ENCODE measurements at places on chromosomes 16 and 17.

GRCh38 chr16:20707461-20707860 is 10.0 kb upstream of the ACSM1 start:
- H3K4me1 ChIP-seq = no peaks in the 10 kb centered on the region
- H3K27me3 ChIP-seq = no peaks in the 10 kb centered on the region
- no peak overlapping the region for H3K27ac ChIP-seq
- H3K4me3 ChIP-seq = no peak overlapping the region
- DNase-seq = no peak

DNA sequence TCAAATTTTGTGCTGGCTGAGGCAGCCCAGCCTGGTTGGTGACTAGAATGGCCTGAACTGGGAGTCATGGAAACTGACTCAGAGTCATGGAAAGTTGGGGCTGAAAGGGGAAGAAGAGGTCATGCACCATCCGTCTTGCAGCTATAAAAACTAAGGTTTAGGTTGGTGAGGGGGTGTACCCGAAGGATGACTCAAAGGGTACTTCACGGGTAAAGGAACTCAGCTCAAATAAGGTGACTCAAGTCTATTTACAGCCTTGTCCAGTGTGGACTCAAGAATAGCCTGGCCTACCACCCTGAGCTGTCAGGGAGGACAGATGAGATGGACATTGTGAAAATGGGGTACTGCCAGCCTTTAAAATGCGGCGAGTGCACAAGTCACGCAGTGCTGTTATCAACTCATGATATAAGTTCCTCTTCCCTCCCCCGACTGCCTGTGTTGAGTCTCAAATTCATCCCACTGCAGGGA is 18.6 kb downstream of the CD300LB start:
- H3K27me3 ChIP-seq = no peaks in the 10 kb centered on the region
- no peak overlapping the region for H3K27ac ChIP-seq
- no peaks in the 10 kb centered on the region for H3K36me3 ChIP-seq
- DNase-seq = no peak
- H3K4me1 ChIP-seq = no peaks in the 10 kb centered on the region

DNA sequence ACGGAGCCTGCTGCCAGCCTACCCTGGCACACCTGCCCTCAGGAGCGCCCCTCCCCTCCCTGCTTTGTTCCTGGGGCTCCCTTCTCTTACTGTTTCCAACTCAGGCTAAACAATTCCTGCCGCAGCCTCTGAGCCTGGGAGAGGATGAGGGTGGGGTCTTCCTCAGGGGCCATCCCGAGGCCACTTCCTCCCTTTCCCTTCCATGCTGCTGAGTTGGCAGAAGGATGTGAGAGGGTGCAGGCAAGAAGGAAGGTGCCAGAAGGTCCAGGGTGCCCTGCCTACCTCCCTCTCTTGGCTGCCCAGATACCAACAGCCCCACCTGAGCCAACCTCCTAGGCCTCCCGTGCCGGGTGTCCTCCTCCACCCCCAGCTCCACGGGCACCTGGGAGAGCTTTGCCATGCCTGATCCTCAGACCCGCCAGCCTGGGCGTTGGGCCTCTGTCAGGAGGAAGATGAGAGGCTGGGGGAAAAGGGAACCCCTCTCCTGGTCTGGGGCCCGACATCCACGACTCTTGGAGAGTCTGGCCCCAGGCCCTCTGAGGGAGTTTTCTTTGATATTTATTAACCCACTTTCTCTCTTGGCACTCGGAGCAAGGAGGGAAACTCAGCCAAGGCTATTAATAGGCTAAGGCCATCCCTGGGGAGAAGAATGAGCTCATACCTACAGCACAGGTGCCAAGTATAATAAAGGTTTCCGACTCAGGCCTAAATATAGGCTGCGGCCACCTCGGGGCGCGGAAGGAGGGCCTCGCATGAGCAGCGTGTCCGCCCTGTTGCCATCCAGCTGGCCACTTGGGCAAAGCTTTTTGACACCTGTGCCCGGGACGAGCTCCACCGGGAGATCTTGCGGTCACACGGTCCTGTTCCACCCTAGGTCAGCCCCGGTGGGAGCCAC is 232.0 kb downstream of the ENGASE start:
- no peaks in the 10 kb centered on the region for H3K36me3 ChIP-seq
- DNase-seq = no peak
- no peak overlapping the region for H3K27ac ChIP-seq

- H3K27ac ChIP-seq = no peak overlapping the region
- H3K36me3 ChIP-seq = no peaks in the 10 kb centered on the region
- H3K4me3 ChIP-seq = no peak overlapping the region
- peaks cover 8% of the 10 kb centered on the region for H3K4me1 ChIP-seq
- DNase-seq = no peak
These were observed 692 bp downstream of the PRR15L start for GRCh38 chr17:47956791-47957590.

DNA sequence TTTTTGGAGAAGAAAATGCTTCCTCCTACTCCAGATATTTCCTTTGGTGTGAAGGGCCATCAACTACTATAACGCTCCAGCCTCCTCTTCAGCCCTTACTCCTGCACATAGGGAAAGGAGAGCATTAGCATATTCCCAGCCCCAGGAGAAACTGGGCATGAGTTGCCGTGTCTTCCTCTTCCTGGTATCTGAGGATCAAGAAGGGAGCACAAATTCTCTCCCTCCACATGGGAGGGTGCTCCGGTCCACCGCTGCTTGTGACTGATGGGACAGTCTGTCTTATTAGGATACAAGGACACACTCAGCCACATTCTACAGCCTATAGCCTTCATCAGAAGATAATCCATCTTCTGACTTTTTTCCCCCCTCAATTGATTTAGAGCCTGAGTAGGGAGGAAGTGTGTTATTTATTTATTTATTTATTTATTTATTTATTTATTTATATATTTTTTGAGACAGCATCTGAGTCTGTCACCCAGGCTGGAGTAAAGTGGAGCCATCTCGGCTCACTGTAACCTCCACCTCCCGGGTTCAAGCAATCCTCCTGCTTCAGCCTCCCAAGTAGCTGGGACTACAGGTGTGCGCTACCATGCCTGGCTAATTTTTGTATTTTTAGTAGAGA is 16.6 kb upstream of the CYB5B start:
- no peaks in the 10 kb centered on the region for H3K27me3 ChIP-seq
- H3K4me1 ChIP-seq = peaks cover 5% of the 10 kb centered on the region
- no peak for DNase-seq
- no peak overlapping the region for H3K4me3 ChIP-seq

DNA sequence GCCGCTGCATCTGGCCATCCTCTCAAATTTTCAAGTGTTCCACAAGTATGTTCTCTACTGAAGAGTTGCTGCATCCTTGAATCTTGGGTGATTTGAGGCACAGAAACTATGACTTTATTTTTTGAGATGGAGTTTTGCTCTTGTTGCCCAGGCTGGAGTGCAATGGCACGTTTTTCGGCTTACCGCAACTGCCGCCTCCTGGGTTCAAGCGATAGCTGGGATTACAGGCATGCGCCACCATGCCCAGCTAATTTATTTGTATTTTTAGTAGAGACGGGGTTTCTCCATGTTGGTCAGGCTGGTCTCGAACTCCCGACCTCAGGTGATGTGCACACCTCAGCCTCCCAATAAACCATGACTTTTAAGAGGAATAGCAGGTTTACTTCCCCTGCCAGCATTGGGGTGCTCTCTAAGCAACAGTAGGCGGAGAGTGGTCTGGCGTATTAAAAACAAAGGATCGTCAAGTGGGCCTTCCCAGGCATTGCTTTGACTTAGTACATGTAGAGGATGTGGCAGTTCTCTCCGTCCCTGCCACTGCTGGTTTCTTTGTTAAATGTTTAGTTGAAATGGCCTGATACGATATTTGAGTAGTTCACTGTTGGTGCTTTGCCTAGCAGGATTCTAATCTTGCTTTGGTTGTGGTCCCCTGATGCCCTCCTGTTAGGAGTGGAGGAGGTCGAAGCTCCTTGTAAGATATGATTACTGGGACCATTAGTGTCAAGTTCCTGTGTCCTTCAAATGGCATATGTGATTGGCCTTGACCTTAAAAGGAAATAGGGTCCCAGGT is 9.5 kb downstream of the PYCARD start:
- no peaks in the 10 kb centered on the region for H3K4me1 ChIP-seq
- H3K27me3 ChIP-seq = no peaks in the 10 kb centered on the region
- no peak for DNase-seq
- H3K36me3 ChIP-seq = peaks cover 63% of the 10 kb centered on the region
- H3K4me3 ChIP-seq = no peak overlapping the region

GRCh38 chr17:18158022-18158600 is 25.5 kb upstream of the ALKBH5 start:
- peak overlapping the region; percentile 74 for H3K4me3 ChIP-seq
- H3K36me3 ChIP-seq = no peaks in the 10 kb centered on the region
- H3K27ac ChIP-seq = no peak overlapping the region
- peaks cover 17% of the 10 kb centered on the region for H3K4me1 ChIP-seq
- no peaks in the 10 kb centered on the region for H3K27me3 ChIP-seq

DNA sequence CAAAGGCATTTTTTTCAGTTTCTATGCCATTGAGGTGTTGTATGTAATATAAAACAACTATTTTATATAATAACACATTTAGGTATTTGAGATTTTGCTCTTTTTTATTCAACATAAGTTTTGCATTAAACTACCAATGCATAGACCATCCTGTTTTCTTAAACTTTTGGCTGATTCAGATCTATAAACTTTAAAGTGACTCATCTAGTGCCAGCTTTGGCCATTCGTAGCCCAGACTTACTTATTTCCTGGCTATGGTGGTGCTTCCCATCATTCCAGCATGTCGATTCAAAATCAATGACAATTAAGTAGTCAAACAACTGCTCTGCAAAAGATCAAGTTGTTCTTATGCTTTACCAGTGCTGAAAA is 3.1 kb downstream of the ERI2 start:
- DNase-seq = no peak
- H3K27me3 ChIP-seq = no peaks in the 10 kb centered on the region
- no peak overlapping the region for H3K4me3 ChIP-seq
- H3K4me1 ChIP-seq = no peaks in the 10 kb centered on the region

DNA sequence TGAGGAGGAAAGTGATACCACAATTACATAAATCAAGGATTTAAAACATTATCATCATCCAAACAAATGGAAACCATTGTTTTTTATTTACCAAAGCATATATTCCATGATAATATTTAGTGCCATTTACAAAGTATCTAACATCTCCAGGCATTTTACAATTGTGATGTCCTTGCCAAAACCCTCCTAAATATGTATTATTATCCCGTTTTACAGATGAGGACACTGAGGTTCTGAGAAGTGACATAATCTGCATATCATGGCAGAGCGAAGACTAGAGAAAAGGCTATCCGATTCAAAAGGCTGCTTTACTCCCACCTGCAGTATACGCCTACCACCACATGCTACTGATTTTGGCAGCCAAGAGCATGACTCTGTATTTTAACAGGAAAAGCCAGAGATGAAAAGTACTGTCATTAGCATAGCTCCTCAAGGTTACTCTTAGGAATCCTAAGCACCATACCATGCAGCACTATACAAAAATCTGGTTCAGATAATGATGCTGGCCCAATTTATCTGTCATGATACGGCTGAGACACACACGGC is 301.4 kb downstream of the CA10 start:
- H3K27ac ChIP-seq = no peak overlapping the region
- H3K4me3 ChIP-seq = no peak overlapping the region
- H3K4me1 ChIP-seq = no peaks in the 10 kb centered on the region
- H3K27me3 ChIP-seq = no peaks in the 10 kb centered on the region

DNA sequence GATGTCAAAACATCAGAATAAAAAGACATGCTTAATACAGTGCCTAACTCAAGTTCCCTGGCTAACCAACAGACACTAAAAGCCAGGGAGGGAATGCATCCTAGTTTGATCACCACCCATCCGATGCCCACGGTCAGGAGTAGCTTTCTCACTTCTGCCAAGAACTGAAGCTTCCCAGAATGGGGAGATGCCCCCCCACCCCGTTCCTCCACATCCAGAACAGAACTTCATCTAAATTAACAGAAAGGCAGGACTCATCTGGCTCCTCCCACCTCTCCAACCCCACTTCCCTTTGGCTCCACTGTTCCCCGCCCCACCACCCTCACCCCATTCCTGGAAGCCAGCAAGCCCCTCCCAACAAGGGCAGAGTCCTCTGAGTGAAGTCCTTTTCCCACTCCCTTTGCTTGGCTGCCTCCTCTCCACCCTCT is 33.7 kb downstream of the GDE1 start:
- no peaks in the 10 kb centered on the region for H3K36me3 ChIP-seq
- H3K4me3 ChIP-seq = no peak overlapping the region
- H3K4me1 ChIP-seq = peaks cover 3% of the 10 kb centered on the region
- H3K27ac ChIP-seq = no peak overlapping the region
- no peaks in the 10 kb centered on the region for H3K27me3 ChIP-seq

DNA sequence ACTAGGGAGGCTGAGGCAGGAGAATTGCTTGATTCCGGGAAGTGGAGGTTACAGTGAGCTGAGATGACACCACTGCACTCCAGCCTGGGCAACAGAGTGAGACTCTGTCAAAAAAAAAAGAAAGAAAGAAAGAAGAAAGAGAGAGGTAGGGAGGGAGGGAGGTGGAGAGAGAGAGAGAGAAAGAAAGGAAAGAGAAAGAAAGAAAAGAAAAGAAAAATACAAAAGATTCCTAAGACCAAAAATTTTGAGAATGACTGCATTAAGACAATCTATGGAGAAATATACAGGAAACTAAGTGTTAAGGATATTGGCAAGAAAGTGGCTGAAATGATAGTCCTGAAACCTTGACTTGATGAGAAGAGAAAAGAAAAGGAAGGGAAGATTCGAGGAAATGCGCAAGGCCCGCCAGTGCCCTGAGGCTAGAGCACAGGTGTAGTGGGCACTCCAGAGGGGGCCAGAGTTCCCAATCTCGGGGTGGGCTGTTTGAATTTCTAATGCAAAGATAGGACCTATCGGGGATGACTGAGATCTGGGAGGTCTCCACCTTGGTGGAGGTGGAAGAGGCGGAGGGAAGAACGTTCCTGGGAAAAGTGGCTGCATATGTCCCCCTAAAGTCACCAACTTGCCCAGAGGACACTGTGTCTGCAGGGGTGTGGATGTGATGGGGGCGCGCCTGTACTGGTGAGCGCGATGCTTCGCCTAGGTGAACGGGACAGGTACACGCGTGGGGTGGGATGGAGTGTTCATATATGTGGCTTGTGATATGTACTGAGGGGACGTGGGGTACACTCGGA is 654 bp upstream of the SCNN1B start:
- H3K36me3 ChIP-seq = no peaks in the 10 kb centered on the region
- peak overlapping the region; percentile 77 for H3K4me3 ChIP-seq
- no peak for DNase-seq
- H3K4me1 ChIP-seq = no peaks in the 10 kb centered on the region
- peaks cover 27% of the 10 kb centered on the region for H3K27me3 ChIP-seq
- H3K27ac ChIP-seq = no peak overlapping the region

DNA sequence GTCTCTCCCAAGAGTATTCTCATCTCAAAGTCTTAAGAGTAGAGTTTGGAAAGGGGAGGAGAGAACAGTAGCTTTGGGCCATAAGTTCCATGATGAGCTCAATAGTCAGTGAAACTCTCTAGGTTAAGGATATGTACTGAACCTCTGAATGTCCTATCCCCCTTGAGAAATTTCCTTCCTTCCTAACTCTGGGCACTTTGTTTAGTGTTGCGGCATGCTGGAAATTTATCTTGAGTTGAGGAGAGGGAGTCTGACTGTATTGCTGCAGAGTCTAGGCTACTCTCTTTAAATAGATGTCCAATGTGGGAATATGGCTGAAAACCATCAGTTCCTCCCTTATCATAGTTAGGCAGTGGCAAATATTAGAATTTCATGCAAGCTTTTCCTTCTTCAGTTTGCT is 16.1 kb downstream of the MRTFB start:
- H3K27ac ChIP-seq = no peak overlapping the region
- DNase-seq = no peak
- no peaks in the 10 kb centered on the region for H3K27me3 ChIP-seq

GRCh38 chr16:87844120-87844733 is 25.1 kb downstream of the SLC7A5 start:
- DNase-seq = no peak
- H3K4me1 ChIP-seq = peaks cover 22% of the 10 kb centered on the region

- H3K27me3 ChIP-seq = no peaks in the 10 kb centered on the region
- no peaks in the 10 kb centered on the region for H3K36me3 ChIP-seq
- no peak for DNase-seq
- H3K4me1 ChIP-seq = peaks cover 1% of the 10 kb centered on the region
- H3K27ac ChIP-seq = no peak overlapping the region
These were observed 152.5 kb downstream of the XYLT1 start for GRCh38 chr16:17318238-17318637.

Measured in neuronal stem cell (in vitro differentiated cells).